Activated T-helper 1 cell treated with anti-CD3 and anti-CD28 coated beads, Interleukin-12 subunit alpha, Interleukin-12 subunit beta, Interleukin-2, Interleukin-4 antibody, amounts not matched to agents 30 ng/mL and 10 ng/mL and 1 ng/mL, durations not matched to agents 14 hours and 24 hours and 36 hours (primary cell): ENCODE measurements at places on chromosomes 6 and 20. TPM values are rescaled to one million over a fixed set of nuclear protein-coding genes. Genes with fewer than 3 reads are reported as not detected.

Gene BEND6
- 0.07 TPM in 1 of 2 replicates, not detected in the other for total RNA-seq

DNA sequence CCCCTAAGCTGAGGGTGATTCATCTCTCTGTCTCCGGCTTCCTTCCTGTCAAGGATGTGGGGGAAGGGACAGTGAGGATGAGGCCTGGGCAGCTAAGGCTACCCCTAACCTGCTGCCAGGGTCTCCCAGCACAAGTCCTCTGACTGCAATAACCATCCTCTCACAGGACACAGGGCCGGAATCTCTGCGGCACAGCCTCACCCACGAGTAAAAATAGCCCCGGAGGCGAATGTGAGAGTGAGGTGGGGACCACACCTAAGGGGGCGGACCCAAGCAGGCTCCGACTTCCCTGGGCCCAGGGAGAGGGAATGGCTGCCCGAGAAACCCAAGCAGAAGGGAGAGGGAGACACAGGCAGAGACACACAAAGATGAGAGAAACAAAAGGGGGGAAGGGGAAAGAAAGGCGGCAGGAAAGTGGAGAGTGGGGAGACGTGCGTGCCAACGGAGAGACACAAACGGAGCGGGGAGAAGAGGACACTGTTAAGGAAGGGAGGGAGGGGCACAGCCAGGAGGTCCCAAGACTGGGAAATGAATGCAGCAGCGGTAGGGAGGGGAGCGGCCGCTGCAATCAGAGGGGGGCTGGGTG lies 1.4 kb downstream of the CLIC1 start:
- DNase-seq: peak; percentile 56

- no peak for DNase-seq
Measured at GRCh38 chr6:42387336-42387735, 64.4 kb downstream of the TRERF1 start.

- DNase-seq: no peak
Measured at GRCh38 chr6:44966449-44967092, 361.6 kb upstream of the RUNX2 start.

- DNase-seq: no peak
Measured at GRCh38 chr20:57841297-57841866, 131.6 kb upstream of the PMEPA1 start.

Gene OR12D3
- total RNA-seq: not detected in 2 replicates

Gene TREM2
- not detected in 2 replicates for total RNA-seq

GRCh38 chr6:151399679-151400078 lies 8.3 kb upstream of the ZBTB2 start:
- no peak for DNase-seq

Gene ADTRP
- total RNA-seq: 10.6 and 13.4 TPM in 2 replicates

DNA sequence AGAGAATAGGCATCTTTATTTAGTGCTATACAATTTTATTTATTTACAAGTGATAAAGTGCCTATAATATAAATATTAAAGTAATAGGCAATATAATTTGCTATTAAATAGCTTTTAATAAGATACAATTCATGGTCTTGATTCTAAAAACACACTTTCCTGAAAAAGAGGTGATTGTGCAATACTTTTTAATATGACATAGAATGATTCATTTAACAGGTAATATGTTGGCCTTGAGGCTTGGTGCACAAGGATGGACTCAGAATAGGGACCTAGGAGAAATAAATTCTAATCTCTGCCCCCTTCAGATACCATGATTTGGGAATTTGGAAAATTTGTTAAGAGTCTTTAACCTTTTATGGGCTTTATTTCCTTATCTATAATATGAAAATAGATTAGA lies 149.9 kb upstream of the FUT9 start:
- DNase-seq: no peak

Gene MATN4
- 2.0 and 2.1 TPM in 2 replicates for total RNA-seq

DNA sequence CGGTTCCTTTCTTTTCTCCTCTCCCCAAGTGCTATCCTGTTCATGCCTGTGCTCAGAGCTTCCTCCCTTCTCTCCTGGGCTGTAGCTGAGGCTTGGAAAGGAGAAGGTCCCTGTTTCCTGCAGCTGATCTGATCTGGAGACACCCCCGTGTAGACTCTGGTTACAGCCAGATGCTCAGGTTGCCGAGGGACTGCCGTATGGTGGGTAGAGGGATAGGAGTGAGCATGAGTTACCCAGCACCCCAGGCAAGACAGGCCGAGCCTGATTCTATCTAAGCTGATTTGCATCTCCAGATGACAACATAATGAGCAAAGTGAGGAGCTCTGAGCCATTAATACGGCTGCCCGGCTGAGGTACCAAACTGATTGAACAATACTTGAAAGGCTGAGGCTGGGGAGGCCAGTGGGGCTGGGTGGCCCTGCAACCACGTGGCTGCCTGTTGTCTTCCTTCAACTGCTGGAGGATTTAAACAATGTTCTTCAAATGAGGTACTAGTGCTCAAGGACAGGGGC lies 91.8 kb downstream of the ASXL1 start:
- no peak for DNase-seq

Gene SENP6
- total RNA-seq: 81.2 and 81.7 TPM in 2 replicates

Gene RBPJL
- 0.18 TPM in 1 of 2 replicates, not detected in the other for total RNA-seq

GRCh38 chr6:67450641-67451040 lies 1184.4 kb upstream of the ADGRB3 start:
- DNase-seq: no peak

Gene GSTA1
- total RNA-seq: not detected in 2 replicates

Gene RNF144B
- 0.44 and 0.86 TPM in 2 replicates for total RNA-seq

Gene TRIM10
- total RNA-seq: 0.05 and 0.08 TPM in 2 replicates

Gene SYCP2
- 4.8 and 5.1 TPM in 2 replicates for total RNA-seq

- DNase-seq: no peak
Measured at GRCh38 chr6:388202-388903, 3.2 kb upstream of the IRF4 start.

- no peak for DNase-seq
Measured at GRCh38 chr20:46394872-46395760, 11.3 kb downstream of the ELMO2 start.

DNA sequence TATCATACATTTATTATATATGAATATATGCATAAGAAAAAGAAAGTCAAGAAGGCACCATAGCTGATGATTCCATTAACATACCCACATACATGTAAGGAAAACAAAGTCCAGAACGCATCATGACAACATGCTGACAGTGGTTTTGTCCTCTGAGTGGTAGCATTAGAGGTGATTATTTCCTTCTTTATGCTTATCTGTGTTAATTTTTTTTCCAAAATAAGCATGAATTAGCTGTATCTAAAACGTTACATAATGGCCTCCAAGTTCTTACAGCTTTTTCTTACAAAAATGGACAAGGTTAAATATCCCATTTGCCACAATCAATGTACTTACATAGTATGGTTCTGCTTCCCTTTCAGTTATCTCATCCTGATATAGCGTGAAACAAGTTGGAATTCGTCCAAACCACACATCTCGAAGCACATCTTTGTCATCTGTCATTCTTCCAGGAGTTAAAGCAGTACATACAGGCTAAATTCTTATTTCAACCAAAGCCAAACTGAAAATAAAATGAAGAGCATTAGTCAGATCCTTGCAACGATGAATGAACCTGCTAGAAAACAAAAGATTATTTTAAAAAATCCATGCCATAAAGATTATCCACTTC lies 9.7 kb downstream of the ATG5 start:
- no peak for DNase-seq

DNA sequence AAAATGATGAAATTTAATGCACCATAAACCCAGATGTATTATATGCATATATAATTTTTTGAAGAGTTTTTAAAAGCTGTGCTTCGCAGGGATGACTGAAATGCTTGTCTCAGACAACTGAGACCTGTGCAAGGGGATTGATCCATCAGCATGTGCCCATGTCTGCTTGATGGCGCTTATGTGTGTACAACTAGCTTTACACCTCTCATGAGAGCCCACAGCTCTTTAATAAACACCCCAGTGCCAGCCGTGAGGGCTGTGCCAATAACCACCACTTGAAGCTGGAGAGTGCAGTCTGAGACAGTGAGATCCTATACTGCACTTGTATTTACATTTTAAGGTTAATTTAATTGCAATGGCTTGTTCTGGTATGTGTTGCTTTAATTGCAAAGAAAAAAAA lies 225.5 kb downstream of the BCKDHB start:
- DNase-seq: no peak

Gene MOG
- not detected in 2 replicates for total RNA-seq

DNA sequence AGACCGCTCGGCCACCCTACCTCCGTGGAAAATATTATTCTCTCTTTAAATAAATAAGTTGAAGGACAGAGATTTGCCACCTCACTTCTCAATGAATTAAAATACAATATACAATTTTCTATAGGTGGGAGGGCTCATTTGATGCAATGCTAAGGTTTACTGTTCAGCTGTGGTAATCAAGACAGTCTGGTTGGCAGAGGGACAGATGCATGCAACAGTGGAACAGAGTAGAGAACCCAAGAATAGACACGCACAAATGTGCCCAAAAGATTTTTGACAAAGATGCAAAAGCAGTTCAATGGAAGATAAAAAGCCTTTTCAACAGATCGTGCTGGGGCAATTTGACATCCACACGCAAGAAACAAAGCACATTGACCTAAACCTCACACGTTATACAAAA lies 145.2 kb downstream of the CEBPB start:
- DNase-seq: no peak

- no peak for DNase-seq
Measured at GRCh38 chr6:134632024-134632423, 314.1 kb upstream of the SGK1 start.

Gene TSBP1
- total RNA-seq: not detected in 2 replicates

Gene SLC22A2
- total RNA-seq: not detected in 2 replicates

- DNase-seq: peak; percentile 33
Measured at GRCh38 chr20:24289737-24290481, 179.5 kb upstream of the SYNDIG1 start.

Gene AKAP12
- total RNA-seq: 0.47 and 0.78 TPM in 2 replicates

GRCh38 chr20:51736947-51737346 lies 31.2 kb downstream of the ATP9A start:
- no peak for DNase-seq

DNA sequence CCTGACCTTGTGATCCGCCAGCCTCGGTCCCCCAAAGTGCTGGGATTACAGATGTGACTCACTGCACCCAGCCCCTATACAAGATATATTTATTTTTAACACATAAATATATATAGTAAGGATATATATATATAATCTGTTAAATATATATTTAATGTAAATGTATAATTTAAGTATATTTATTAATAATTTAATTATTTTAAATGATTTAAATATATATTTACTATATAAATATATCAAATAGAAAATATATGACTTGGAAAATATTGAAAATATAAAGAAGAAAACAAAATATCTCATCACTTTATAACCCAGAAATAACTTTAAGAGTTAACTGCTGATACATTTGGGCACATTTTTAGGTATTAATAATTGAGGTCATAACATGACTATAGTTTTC lies 324.7 kb downstream of the SYNE1 start:
- no peak for DNase-seq

Gene COX7A2
- 495 and 497 TPM in 2 replicates for total RNA-seq
